ENCODE measurements at places on chromosomes 11 and 22.

DNA sequence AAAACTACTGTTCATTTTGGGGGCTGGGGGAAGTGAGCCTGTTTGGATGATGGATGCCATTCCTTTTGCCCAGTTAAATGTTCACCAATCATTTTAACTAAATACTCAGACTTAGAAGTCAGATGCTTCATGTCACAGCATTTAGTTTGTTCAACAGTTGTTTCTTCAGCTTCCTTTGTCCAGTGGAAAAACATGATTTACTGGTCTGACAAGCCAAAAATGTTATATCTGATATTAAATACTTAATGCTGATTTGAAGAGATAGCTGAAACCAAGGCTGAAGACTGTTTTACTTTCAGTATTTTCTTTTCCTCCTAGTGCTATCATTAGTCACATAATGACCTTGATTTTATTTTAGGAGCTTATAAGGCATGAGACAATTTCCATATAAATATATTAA is 87.1 kb upstream of the BIRC3 start:
- no peak for DNase-seq

- DNase-seq = no peak
These were observed 14.9 kb upstream of the TSKU start for GRCh38 chr11:76768088-76768908.

DNA sequence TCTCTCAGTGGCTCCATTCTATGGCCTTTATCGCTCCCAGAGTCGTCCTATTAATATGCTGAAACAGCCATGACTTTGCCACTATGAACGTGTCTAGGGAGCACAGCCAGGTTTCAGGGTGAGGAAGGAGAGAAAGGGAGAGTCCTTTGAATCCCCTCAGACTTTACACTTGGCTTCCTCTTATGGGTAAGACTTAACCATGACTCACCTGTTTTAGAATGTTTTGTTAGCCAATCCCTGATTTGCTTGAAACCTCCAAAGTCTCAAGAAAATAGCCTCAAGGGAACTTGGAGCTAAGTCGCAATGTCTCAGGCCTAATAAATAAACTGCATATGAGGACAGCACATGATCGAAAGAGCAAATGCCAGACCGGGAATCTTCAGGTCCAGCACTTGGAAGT is 131.2 kb upstream of the RCN1 start:
- no peak for DNase-seq

- DNase-seq = no peak
These were observed 1330.6 kb downstream of the BRD1 start for GRCh38 chr22:48496987-48497650.

- DNase-seq = no peak
These were observed 11.0 kb downstream of the MUC5AC start for GRCh38 chr11:1168721-1169161.

DNA sequence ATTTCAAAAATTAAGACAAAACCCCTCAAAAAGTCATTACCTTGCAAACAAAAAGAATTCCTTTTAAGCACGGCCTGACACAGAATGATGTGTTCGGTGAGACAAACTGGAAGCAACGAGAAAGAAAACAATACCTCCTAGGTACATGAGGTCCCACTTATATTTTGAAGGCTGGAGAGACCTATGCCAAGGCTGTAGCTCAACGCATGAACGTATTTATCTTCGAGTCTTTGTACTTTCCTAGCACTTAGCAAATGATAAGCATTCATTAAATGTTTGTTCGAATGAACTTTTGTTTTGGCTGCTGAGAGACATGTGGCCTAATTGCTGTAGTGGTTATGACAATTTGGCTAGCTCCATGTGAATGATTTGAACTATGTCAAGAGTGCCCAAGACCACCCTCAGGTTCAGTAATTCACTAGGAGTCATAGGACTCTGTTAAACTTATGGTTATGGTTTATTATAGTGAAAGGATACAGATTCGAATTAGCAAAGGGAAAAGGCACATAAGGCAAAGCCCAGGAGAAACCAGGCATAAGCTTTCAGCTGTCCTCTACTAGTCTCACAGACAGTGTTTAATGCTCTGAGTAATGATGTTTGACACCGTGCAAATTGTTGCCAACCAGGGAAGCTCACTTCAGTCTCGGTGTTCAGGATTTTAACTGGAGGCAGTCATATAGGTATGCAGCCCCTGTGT is 26.0 kb upstream of the HORMAD2 start:
- no peak for DNase-seq

GRCh38 chr11:14288189-14288935 is 70.6 kb downstream of the RRAS2 start:
- DNase-seq = peak; percentile 11

DNA sequence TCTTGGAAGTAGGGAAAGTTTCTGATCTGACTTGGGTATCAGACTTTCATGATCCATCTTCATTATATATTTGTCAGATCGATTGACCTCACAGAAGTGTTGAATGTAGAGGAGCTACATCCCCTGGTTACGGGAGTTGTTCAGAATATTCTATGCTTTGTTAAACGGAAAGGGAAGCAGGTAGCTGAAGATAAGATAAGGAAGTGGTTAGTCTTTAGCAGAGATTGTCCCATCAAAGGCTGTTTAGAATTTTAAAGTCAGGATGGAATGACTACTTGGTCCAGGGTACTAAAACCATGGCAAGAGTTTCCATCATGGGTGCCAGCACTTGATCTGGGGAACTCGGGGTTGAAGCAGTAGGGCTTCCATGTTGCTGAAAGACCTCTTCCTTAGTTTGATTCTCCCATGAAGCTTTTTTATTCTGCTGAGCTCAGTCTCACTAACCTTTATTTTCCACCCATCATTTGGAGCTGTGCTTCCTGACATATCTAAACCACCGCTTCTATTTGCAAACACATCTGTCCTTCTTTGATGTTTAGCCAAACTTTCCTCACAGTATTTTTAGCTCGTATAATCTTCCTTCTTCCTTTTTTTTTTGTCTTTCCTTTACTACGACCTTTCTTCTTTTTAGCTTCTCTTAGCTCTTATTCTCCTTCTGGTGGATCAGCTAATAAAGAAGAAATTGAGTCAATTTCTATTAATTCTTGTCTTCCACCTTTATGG is 4.0 kb upstream of the C22orf31 start:
- no peak for DNase-seq

GRCh38 chr11:45026835-45027234 is 76.2 kb upstream of the TP53I11 start:
- no peak for DNase-seq

DNA sequence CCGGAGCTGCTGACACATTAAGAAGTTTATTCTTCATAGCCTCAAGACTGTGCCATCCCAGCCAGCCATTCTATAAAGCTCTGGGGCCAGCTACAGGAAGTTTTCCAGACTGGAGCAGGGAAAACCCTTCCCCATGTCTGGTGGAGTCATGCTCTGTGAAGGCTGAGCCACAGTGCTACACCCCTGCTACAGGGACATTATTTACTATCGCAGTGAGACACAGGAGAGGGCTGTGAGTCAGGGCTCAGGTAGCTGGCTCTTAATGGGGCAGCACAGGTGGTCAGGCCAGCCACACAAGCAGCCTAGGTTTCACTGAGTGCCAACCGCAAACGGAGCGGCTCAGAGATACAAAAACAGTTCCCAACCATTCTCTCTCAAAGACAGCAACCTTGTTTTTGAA is 12.1 kb downstream of the HPS4 start:
- no peak for DNase-seq

DNA sequence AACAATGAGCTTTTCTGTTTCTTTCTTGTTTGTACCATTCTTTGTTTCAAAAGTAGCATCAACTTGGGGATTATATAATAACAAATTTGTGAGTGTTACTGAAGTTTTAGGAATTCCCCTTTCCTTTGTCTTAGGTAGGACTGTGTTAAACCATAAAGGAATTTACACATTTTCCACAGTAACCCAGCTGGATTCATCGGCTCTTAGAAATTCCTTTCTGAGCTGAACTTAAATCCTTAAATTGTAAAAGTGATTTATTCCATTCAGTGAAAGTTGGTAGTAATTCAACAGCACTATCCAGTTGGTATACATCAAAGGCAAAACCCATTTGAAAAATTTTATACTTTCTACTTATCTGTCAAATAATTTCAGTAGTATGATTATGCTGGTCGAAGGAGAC is 11.8 kb downstream of the EMSY start:
- DNase-seq = no peak

DNA sequence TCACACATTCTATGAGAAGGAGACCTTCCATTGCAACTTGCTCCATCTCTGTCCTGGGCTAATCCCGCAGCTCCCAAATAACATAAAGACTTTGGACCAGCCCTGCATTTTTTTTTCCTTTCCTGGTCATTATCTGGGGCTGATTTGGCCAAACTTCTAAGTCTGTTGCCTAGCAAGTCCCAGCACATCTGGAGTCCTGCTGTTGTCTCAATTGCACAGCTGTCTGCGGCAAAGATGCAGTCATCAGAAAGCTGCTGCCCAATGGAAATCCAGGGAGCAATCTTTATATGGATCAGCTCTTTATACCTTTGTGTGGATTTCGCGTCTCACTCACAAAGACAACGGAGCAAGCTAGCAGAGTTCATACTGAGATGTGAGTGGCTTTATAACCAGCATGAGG is 105.9 kb downstream of the NXPE2 start:
- no peak for DNase-seq

GRCh38 chr22:19891317-19892256 is 36.9 kb upstream of the GNB1L start:
- DNase-seq = peak; percentile 93

DNA sequence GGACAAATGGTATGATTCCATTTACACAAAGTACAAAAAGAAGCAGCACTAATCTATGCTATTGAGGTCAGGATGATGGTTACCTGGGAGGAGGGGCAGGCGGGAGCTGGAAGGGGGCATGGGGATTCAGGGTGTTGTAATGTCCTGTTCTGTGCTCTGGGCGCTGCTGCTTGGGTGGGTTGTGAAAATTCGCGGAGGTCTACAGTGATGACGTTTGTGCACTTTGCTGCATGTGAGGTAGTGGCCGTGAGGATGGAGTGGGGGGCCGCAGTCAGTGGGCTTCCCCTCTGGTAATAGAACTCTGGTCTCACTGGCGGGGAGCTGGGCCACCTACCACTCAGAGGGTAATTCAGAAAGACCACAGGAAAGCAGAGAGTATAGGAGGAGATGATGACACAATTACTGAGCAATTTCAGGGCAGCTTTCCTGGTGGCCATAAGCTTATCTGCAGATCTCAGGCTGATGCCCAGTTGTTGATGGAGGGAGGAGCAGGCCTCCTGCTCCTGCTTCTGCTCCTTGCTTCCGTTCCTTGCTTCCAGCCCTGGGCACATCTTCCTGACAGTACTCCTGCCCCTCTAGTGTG is 121.5 kb downstream of the CEP164 start:
- no peak for DNase-seq

DNA sequence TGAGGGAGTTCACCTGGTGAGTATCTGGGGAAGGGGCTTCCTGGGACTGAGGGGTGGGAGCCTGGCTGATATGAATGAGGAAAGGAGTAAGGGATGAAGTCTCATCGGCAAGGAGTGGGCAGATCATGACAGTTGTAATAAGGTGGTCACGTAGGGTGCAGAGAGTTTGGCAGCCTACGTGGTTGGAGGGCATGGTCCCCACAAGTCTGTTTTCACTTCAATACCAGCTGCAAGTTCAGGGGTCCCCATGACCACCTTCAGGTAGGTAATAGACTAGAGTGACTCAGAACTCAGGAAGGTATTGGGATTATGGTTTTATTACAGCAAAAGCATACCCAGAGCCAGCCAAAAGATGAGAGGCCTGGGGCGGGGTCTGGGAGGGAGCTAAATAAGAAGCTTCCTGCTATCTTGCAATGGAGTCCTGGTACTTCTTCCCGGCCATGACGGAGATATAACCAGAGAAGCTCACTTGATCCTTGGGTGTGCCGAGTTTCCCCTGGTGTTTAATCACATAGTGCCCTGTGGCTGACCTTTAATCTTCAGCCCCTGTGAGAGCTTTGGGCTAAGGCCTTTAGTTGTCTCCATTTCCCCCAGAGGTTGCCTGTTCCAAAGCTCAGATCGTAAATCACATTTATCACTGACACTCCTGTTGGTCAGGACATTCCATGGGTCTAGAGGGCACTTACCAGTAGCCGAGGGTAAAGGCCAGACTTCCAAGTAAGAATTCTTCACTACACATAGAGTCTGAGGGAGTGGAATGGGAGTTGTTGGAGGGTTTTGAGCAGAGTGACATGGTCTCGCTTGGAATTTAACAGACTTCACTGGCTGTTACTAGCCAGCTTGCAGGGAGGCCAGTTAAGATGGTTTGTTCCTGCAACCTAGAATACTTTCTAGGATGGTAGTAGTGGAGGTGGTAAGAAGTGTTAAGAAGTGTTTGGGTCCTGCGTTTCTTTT is 9.1 kb downstream of the SLC3A2 start:
- no peak for DNase-seq

- no peak for DNase-seq
These were observed 5.9 kb downstream of the TP53AIP1 start for GRCh38 chr11:128936606-128937251.

- DNase-seq = no peak
These were observed 666.5 kb downstream of the NTM start for GRCh38 chr11:132036746-132037466.

DNA sequence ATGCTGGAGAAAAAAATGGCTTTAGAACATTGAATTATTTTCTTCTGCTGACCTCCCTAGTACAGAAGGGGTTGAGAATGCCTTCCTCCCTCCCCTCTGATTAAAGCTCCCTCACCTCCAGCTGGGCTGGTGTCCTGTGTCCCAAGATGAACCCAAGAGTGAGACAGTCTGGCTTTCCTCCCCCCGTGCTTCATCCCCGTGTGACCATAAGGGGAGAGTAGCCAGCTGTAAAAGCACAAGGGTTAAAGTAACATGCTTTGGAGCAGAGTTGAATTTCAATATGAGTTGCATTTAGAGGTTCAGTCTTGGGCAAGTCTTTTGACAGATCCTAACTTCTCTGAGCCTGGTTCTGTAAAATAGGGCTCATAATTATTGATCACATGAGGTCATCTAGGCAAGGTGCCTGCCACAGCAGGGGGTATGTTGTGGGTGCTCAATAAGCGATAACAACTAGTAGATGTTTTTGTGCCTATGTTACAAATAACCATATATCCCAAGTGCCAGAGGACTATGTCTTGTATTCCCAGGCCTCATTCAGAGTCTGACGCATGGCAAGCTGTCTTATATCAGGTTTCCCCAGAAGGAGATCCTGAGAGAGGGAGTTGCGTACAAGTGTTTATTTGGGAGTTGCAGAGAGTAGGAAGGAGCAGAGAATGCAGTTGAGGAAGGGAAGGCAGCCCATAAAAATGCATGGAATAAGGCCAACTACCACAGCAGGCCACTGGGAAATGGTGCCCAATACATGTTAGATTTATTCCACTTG is 4.1 kb downstream of the PRG2 start:
- no peak for DNase-seq

GRCh38 chr22:26806445-26807175 is 149.2 kb downstream of the MIAT start:
- no peak for DNase-seq

DNA sequence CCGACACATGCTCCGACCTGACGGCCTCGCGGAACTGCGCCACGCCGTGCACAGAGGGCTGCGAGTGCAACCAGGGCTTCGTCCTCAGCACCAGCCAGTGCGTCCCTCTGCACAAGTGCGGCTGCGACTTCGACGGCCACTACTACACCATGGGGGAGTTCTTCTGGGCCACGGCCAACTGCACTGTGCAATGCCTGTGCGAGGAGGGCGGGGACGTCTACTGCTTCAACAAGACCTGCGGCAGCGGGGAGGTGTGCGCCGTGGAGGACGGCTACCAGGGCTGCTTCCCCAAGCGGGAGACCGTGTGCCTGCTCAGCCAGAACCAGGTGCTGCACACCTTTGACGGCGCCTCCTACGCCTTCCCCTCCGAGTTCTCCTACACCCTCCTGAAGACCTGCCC is 26.8 kb downstream of the TECTA start:
- no peak for DNase-seq

GRCh38 chr22:46969491-46969890 is 207.0 kb downstream of the TBC1D22A start:
- DNase-seq = no peak

GRCh38 chr11:131649856-131650255 is 279.4 kb downstream of the NTM start:
- DNase-seq = no peak
